ENCODE measurements at places on chromosomes 3 and 15.

DNA sequence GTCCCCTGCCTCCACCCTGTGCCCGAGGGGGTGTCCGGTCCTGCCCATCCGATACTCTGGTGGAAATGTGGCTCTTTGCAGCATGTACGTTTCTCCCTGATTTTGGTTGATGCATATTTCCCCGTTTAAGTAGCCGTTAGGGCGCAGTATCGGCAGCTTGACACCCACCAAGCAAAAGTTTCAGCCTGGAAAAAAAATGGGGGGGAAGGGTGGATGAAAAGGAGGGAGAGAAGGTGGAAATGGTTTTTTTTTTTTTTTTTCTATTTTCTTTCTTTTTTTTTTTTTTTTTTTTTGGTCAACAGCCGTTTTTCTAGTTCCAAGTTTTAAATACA is 1.3 kb downstream of the RAP2B start:
- no peak for DNase-seq

GRCh38 chr3:53956586-53956985 is 64.9 kb upstream of the SELENOK start:
- no peak for DNase-seq

GRCh38 chr3:128353361-128353965 is 113.2 kb downstream of the DNAJB8 start:
- no peak for DNase-seq

DNA sequence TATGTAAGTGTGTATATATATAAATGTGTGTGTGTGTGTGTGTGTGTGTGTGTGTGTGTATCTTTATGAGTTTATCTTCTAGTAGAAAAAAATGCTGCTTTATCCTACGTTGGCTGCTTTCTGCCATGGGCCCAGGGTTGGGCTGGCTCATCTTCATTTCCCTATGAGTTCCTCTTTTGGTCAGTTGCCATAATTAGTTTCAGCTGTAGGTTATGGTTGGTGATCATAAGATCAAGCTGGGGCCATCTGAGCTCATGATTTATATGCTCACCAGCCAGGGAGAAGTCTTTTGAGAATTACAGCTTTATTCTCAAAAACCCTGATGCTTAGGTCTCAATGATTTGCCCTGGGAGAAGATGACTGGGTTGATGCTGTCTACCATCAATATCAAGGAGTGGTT is 775.8 kb upstream of the ARPP21 start:
- no peak for DNase-seq

GRCh38 chr15:90818251-90819210 is 49.9 kb upstream of the FURIN start:
- peak; percentile 60 for DNase-seq

DNA sequence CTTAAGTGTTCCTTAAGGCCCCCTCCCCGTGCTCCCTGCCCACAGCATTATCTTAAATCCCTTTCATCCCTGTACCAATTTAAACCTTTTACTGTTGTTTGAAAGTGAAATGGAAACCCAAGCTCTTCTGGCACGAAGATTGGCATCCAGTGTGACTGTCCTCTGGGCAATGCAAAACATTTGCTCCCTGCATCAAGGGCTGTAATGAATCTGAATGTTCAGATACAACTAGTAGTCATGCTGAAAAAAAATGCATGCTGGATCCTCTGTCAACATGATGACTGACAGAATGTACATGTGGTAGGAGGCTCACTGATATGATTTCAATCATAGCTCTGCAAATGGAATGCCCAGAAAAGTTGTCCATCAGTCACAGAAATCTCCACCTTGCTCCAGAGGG is 8.1 kb upstream of the CDIN1 start:
- DNase-seq, result no peak

GRCh38 chr3:79835701-79836100 is 67.9 kb upstream of the ROBO1 start:
- no peak for DNase-seq

Data from activated T-cell treated with anti-CD3 and anti-CD28 coated beads, Interleukin-2, amount 50 U/mL, for 48 hours (primary cell).